ENCODE measurements at places on chromosomes 5 and 9. TPM values are rescaled to one million over a fixed set of nuclear protein-coding genes. Genes with fewer than 3 reads are reported as not detected.
A peak's percentile ranks its signal among the peaks of the same experiment; 100 is the strongest.

DNA sequence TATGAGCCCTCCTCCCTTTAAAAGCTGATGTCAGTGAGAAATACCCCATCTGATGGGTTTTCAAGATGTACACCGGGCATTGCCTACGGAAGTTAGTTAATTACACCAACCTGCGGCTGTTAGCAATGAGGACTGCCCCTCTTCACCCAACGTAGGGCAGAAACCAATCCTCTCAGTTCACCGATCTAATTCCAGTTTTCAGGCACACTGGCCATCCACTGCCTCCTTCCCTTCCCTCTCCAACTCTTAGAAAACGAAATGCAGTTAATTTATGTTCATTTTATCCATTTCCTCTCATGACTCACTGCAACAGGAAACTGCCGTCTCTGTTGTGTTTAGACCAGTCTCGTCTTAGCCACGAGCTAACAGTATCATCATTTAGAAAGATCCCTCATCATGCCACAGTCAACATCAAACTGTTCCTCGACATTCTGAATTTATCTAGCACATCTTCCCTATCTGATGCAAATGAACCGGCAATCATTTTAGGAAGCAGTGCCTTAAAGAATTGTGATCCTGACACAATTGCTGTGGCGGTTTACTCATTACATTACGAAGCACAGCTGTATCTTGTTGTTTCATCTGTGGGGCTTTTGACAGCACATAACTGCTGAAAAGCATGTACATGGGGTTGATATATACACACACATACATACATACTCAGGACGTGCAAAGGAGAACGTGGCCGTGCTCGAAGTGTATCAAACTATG is 168.6 kb downstream of the EFNA5 start:
- no peak for DNase-seq

DNA sequence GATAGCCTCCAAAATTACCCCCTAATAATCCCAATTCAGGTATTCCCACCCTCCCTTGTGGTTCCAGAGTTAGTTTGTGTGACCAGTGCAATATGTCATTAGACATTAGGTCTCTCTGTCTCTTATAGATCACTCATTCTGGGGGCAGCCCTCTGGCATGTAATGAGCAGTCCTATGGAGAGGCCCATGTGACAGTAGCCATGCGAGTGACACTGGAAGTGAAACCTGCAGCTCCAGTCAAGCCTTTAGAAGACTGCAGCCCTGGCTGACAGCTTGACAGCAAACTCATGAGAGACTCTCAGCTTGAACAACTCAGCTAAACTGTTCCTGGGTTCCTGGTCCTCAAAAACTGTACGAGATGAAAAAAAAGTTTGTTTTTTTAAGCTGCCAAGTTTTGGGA is 54.0 kb upstream of the HSPB3 start:
- no peak for DNase-seq

GRCh38 chr5:11105696-11106095 is 344.7 kb upstream of the DAP start:
- no peak for DNase-seq

DNA sequence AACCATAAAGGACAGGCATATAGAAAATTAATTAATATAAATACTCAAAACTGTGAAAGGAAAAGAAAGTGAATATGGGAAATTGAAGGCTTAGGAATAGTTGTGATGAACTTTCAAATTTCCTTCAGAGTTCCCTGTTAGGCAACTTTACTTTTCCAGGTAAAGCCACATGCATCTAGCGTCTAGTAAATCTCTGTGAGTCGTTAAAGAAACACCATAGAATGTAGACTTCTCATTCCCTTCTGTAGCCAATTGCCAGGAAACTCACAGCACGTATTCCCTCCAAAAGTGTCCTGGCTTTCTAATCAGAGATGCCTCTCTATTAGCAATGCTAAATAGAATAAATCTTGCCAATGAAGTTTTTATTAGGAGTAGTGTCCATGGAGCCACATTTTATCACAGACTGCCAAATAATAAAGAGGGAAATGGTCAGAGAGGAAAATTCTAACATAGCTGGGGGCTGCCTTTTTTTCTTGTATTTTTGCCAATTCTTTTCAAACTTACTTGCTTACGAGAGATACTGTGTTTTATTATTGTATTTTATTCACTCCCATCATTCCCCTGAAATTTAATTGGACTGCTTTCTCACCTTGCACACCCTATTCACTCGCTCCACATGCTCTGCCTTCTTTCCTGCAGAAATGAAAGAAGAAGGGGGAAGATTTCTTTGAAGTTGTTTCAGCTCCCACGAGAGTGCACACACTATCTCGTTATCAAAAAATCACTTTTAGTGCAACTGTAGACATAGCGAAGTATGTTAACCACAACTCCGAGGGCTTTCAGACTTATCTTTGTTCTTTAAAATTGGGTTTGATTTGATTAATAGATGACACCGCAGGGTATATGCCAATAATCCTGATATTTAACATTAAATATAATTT is 439.0 kb downstream of the CSNK1G3 start:
- no peak for DNase-seq

DNA sequence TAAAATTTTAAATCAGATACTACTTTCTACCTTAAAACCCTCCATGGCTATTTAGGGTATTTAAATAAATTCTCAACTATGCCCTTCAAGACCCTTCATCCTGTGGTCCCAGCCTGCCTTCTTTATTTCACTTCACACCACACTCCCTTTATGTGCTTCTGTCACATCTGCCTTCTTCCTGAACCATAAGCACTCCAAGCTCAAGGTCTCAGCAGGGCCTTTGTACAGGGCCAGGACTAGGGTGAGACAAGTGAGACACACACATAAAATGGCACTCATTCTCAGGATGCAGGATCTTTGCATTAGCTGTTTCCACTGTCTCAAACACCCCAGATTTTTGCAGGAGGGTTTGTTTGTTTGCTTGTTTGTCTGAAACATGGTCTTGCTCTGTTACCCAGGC is 7.6 kb downstream of the ITK start:
- DNase-seq = no peak

DNA sequence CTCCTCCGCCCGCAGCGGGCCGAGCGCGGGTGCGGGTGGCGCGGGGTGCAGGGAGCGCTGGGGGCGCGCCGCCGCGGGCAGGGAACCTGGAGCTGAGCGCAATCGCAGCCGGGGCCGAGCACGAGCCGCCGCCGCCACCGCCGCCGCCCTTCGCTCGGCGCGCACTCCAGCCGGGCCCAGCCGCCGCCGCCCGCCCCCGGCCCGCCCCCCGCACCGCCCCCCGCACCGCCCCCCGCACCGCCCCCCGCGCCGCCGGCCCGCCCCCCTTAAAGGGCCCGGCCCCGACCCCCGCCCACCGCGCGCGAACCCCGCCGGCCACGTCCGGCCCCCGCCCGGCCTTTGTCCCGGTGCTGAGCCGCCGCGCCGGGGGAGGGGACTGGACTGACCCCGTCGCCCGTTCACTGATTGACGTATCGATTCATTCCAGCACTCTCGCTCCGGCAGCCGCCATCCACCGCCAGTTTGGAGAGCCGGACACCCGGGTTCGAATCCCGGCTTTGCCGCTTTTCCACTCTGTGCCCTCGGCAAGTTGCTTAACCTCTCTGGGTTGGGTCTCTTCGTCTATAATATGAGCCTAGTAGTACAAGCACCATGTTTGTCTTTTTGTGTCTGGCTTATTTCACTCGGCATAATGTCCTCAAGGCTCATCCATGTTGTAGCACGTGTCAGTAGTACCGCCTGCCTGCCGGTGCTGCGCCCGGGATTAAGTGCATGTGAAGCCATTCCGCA is at the start of gene SH3PXD2B:
SH3PXD2B (minus strand) TSS at position 168 of the 729 bp plus-strand sequence. CDS start 173 bp downstream, outside the sequence.
- no peak for DNase-seq

DNA sequence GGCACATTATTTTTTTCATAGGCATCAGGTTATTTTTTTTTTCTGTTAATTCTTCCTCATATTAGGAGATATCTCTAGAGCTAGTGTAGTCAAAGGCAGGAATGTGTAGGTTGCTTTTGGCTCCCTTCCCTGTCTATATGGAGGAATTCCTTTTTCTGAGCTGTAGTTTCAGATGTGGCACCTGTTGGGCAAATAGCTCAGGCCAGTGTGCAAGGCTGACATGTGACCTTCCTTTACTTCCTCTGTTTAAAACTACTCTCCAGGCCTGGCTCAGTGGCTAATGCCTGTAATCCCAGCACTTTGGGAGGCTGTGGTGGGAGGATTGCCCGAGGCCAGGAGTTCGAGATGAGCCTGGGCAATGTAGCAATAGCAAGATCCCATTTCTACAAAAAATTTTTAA is 40.5 kb upstream of the KIAA1958 start:
- DNase-seq = no peak

DNA sequence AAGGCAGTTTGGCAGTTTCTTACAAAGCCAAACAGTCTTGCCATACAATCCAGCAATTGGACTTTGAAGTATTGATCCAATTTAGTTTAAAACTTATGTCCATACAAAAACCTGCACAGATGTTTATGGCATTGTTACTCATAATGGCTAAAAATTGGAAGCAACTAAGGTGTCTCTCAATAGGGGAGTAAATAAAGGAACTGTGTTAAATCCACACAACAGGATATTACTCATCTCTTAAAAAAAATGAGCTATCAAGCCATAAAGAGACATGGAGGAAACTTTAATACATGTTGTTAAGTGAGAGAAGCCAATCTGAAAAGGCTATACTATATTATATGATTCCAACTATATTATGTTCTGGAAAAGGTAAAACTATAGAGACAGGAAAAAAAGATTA is 313.6 kb upstream of the CD180 start:
- no peak for DNase-seq

DNA sequence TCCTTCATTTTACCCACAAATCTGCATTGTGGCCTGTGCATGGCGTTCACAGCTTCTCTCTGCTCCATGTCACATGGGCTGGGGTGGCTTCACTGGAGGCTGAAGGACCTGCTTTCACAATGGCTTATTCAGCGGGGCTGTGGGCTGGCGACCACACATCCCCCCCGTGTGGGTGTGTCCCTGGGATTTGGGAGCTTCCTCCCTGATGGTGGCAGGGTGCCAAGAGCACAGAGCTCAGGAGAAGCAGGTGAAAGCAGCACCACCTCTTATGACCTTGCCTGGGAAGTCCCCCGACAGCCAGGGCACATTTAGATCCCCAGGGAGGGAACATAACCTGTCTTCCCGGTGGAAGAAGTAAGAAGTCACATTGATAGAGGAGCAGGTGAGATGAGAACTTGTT is 5.0 kb upstream of the MED10 start:
- DNase-seq = no peak

DNA sequence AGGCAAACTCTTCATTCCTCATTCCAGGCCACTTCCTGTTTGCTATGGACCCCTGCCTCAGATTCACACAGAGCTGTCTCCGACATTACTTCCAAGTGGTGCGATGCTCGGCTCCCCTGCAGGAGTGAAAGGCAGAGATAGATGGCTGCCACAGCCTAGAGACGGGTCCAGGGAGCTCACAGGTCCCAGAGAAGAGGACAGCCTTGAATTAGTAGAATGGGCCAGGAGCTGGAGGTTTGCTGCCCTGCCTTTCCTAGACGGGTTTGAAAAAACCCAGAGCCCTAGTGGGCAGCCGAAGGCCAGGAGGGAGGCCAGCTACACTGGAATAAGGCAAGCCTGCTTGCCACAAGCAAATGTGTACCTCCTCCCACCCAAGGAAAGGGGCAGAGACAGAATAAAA is 1.8 kb downstream of the ANKRD34B start:
- DNase-seq = no peak

GRCh38 chr5:63127054-63127453 is 548.4 kb downstream of the LRRC70 start:
- no peak for DNase-seq

- DNase-seq = no peak
Measured at GRCh38 chr5:108924457-108924961, 176.8 kb downstream of the FER start.

GRCh38 chr5:51185850-51186329 is 197.4 kb upstream of the ISL1 start:
- no peak for DNase-seq

DNA sequence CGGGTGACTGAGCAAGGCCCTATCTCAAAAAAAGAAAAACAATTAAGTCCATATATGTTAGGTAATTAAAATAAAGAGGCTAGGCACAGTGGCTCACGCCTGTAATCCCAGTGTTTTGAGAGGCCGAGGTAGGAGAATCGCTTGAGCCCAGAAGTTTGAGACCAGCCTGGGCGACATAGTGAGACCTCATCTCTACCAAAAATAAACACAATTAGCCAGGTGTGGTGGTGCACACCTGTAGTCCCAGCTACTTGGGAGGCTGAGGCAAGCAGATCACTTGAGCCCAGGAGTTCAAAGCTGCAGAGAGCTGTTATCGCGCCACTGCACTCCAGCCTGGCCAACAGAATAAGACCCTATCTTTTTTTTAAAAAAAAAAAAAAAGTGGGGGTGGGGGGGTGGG is 12.3 kb downstream of the WHRN start:
- DNase-seq = no peak

GRCh38 chr9:74974558-74974957 is 21.8 kb upstream of the C9orf40 start:
- DNase-seq = no peak

- no peak for DNase-seq
Measured at GRCh38 chr9:134549336-134549735, 92.3 kb upstream of the COL5A1 start.

DNA sequence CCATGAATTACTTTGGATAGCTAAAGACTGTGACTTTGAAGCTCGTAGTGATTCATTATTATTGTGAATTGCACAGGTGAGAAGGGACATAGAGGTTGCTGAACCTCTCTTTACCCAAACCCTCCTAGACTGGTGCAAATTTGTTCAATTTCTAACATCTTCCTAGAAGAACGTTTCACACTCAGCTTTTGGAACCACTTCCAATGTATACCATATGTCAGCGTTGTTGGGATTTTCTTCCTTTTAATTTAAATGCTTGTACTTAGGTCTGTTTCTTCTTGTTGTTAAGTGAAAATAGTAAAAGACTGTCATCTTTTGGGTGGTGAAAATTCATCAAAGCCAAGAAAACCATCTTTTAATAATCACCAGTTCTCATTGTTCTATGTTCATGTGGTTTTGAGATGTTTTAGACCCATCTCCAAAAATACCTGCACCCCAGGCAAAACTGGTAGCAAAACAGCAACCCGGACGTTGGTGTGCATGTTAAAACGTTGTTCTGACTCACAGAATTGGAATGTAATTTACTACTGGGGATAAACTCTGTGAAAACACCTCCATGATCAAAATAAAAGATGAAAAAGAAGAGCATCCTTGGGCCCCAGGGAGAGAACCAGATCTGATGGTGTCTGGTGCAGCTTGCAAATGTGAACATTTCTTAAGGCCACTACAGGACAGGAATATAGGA is 238.3 kb downstream of the NPR3 start:
- no peak for DNase-seq

- no peak for DNase-seq
Measured at GRCh38 chr9:109653470-109653869, 126.5 kb upstream of the PALM2AKAP2 start.

GRCh38 chr5:6637590-6637989 is 4.3 kb downstream of the SRD5A1 start:
- DNase-seq = no peak

- peak; percentile 59 for DNase-seq
Measured at GRCh38 chr5:172106511-172107356, 81.3 kb downstream of the STK10 start.

MARCOL gene
- total RNA-seq = not detected

PCDHGA11 gene
- total RNA-seq = not detected

TLE1 gene
- total RNA-seq = 0.33 TPM

TAS2R1 gene
- total RNA-seq = not detected

SEMA4D gene
- 243 TPM for total RNA-seq

FAT2 gene
- total RNA-seq = not detected

CYLC2 gene
- not detected for total RNA-seq

PRKAA1 gene
- 79.4 TPM for total RNA-seq

Measured in CD8-positive, alpha-beta memory T cell (primary cell).